Vagina (tissue), 2 donors: ENCODE measurements at places on chromosomes 3 and 15. TPM values are rescaled to one million over a fixed set of nuclear protein-coding genes. Genes with fewer than 3 reads are reported as not detected.

The CFAP91 gene
- total RNA-seq: 4.2 TPM

The NR2F2 gene
- 39.8 TPM for total RNA-seq

GRCh38 chr3:185029086-185029485 lies 123.8 kb downstream of the C3orf70 start:
- no peak for DNase-seq

- no peak for DNase-seq
Observed at GRCh38 chr3:146818866-146819265, 213.7 kb upstream of the PLSCR5 start.

The GOLGA6L7 gene
- not detected for total RNA-seq

DNA sequence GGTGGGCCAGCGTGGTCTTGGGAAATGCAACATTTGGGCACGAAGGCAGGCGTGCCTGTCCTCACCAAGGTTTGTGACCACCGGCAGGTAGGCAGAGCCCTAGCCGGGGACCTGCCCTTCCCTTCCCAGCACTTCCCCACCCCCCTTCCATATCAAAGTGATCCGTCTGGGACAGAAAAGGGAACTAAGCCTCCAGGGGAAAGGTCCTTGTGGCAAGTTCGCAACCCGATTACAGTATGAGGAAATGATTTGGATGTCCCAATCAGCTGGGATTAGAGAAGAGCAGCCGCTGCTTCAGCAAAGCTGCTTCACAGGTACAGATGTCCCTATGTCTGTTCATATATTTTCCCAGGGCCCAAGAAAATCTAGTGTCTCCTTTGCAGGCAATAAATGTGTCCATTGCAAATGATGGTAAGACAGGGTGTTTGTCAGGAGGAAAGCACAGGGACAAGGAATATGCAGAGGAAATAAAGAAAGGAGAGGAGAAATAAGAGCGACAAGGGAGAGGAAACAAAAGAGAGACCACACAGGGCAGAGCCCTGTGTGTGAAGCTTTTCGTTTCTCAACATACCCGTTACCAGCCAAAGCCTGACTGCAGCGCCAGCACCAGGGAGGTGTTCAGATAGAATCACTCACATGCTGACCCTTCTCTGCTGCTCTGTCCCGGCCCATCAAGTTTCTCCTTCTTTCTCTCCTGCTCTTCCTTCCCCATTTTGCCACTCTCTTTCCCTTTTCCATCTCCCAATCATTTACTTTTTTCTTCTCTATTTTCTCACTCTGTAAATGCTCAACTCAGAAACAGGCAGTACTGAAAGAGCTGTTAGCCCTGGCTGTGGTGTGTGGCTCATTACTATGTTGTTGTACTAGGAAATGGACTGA lies 17.4 kb upstream of the SECISBP2L start:
- DNase-seq: no peak

- no peak for DNase-seq
Observed at GRCh38 chr3:20417388-20418108, 231.5 kb upstream of the SGO1 start.

DNA sequence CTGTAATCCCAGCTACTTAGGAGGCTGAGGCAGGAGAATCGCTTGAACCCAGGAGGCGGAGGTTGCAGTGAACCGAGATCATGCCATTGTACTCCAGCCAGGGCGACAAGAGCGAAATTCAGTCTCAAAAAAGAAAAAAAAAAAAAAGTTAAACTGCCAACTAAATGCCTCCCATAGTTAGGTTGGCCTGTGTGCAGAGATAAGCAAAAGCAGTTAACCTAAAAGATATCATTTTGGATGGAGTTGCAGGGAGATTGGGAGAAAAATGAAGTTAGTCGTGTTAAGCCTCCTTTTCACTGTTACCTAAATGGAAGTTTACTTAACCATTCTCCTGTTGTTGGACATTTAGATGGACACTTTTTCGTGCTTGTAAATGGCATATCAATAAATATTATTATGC lies 11.4 kb upstream of the FETUB start:
- peak; percentile 1 for DNase-seq

GRCh38 chr3:128307029-128307633 lies 153.8 kb downstream of the EEFSEC start:
- DNase-seq: peak; percentile 54

DNA sequence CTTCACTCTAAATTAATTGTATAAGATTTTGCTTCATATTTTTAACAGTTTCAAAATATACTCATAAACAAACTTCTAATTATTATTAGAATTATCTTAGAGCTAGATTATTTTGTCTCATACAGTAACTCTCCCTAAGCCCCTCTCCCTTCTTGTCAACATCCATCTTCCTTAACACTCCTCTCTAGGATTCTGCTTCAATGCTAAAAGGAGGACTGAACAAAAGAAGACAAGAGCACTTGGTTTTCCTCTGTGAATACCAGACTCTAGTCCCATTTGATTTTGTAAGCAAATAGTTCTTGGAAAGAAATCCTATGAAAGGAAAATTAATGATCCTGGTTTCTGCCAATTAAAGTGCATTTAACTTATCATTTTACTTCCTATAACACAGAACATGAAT lies 91.8 kb downstream of the KCNMB2 start:
- no peak for DNase-seq

The OIP5 gene
- total RNA-seq: not detected

DNA sequence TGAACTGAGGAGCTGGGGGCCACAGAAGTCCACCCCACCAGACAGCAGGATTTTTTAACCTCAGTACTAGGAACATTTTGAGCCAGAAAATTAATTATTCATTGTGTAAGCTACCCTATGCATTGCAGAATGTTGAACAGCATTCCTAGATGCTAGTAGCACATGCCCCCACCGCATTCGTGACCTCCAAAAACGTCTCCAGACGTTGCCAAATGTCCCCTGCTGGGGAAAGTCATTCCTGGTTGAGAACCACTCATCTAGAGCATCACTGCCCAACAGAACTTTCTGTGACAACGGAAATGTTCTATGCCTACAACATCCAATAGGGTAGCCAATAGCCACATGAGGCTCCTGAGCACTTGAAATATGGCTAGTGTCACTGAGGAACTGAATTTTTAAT lies 333.5 kb downstream of the FOXP1 start:
- peak; percentile 34 for DNase-seq

The CLDN1 gene
- total RNA-seq: 48.6 TPM
